ENCODE measurements at places on chromosomes 12 and 14.

DNA sequence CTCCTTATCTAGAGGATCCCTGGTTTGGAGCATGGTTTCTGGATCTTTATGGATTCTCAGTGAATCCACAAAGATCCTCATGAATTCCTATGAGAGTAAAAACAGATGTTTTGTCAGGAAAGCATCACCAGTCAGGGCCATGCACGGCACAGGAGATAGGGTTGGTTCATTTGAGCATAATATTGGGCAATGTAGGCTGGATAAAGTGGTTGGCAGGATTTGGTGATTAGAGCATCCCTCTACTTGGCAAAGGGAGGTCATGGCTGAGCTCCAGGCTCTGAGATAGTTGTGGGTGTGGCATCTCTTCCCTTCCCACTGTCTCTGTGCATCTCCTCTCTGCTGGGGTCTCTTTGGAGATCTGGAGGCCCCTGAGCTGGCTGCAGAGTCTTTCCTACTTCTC is 149.8 kb downstream of the DACT1 start:
- no peak for DNase-seq

DNA sequence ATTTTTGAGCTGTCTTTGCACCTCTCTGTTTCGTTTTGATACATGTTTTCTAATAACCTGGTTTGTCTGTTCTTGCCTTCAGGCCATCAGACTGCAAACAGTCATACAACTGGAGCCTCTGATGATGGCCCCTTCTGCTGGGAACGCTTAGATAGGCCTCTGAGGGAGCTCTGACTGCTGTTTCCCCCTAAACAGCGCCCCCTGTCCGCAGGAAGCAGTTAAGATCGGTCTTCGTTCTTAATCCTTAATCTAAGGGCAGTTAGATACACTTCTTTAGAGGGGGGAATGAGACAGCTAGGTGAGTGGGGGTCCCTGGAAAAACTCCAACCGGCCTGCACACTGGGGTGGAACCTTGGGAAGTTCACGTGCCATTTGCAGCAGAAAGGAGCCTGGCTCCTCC is 1338.8 kb upstream of the SEL1L start:
- DNase-seq = no peak

DNA sequence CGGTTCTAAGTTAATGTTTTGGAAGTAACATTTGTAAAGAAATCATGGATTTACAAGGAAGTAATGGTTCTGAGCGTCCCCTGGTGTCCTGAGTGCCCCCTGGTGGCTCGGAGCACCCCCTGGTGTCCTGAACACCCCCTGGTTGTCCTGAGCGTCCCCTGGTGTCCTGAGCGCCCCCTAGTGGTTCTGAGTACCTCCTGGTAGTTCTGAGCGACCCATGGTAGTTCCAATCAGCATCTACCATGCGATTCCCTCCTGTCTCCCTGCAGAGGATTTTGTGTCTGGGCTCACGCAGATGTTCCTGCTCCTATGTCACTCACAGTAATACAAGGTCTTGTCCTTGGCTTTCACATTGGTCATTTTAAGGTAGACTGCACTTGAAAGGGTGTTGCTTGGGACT is 1352.9 kb downstream of the TMEM121 start:
- no peak for DNase-seq

DNA sequence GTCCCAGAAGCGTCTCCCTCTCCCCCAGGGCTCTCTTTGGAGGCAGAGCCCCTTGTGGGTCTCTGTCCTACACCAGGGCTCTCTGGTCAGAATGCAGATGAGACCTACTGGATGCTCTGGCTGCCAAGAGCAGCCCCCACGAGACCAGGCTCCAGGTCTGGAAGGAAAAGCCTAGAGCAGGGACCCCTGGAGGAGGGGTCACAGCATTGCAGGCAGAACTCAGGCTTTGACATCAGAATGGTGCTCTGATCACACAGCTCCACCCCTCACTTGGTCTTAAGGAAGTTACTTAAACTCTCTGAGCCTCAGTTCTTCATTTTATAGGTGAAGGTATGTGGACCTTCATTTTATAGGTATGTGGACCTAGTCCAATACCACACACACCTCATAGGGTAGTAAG is 83.1 kb downstream of the ARL6IP4 start:
- DNase-seq = no peak

GRCh38 chr12:98354520-98355035 is 160.8 kb upstream of the TMPO start:
- DNase-seq = no peak

GRCh38 chr14:83638748-83639504 is 1891.0 kb upstream of the FLRT2 start:
- no peak for DNase-seq

DNA sequence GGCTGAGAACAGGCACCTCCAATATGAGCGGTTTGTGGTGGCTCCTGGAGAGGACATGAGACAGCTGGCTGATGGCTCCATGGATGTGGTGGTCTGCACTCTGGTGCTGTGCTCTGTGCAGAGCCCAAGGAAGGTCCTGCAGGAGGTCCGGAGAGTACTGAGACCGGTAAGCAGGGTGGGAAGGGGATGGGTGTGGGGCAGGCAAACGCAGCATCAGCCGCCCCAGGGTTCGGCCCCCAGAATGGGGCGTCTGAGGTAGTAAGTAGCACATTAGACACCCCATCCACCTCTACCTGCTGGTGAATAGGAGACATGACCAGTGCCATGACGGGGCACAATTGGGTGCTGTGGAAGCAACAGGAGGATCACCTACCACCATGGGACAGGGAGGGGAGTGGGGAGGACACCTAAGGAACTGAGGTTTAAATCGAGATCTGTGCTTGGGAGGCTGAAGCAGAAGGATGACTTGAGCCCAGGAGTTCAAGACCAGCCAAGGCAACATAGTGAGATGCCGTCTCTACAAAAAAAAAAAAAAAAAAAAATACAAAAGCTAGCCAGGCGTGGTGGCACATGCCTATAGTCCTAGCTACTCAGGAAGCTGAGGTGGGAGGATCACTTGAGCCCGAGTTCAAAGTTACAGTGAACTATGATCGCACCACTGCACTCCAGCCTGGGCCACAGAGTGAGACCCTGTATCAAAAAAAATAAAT is 25.5 kb downstream of the ITGA7 start:
- no peak for DNase-seq

GRCh38 chr12:80472911-80473500 is 29.0 kb downstream of the PTPRQ start:
- no peak for DNase-seq

GRCh38 chr14:62602712-62603111 is 442.5 kb downstream of the KCNH5 start:
- DNase-seq = no peak

DNA sequence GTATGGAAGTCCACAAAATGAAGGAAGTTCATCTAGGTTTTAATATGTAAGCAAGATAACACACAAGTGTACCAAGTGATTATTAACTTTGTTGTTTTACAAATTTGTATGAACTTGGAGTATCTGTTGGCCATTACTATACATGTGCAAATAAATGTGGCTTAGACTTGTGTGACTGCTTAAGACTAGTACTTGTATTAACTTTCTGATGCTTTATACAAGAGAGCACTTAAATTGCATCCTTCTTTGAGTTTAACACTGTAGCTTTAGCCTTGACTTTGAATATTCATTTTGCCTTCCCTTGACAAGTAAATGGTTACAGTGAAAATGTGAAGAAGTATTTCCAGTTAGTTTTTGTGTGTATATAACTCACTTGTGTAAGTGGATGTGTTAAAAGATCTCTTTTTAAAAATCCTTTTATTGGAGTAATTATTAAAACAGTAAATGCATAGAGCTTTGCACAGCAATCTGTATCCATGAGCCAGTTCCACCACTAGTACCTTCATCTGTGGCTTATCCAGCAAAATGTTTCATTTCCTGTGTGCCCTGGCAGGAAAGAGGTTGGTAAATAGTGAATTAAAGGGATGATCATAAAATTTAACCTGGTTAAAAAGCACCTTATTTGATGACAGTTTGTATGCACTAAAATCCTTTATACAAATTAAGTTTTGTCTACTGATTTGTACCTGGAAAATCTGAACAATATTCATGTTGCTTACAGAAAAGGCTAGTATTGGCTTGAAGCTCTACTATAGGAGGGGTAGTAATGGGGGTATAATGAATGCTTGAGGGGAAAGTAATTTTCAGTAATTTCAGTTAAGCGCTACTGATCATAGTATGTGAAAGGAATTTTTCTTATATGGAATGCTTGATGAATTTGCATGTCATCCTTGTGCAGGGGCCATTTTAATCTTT is 8.0 kb downstream of the PNN start:
- no peak for DNase-seq

Data from stimulated activated CD8-positive, alpha-beta memory T cell treated with anti-CD3 and anti-CD28 coated beads, Interleukin-2, amount 100 ng/mL, for 1 hour (primary cell).